ENCODE measurements at places on chromosomes 5 and 9.
A peak's percentile ranks its signal among the peaks of the same experiment; 100 is the strongest.

DNA sequence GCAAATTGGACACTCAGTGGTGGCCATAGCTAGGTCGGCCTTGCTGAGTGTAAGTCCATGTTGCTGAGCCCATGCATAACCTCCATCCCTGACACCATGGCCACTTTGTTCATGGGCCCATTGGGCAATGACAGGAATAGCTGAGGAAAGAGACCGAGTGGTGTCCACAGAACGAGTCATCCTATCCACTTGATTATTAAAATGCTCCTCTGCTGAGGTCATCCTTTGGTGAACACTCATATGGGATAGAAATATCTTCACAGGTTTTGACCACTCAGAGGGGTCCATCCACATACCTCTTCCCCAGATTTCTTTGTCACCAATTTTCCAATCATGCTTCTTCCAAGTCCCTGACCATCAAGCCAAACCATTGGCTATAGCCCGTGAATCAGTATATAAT lies 63.6 kb downstream of the PPIC start:
- H3K27ac ChIP-seq = no peak overlapping the region
- no peak overlapping the region for H3K4me3 ChIP-seq
- H3K4me1 ChIP-seq = no peaks in the 10 kb centered on the region
- H3K36me3 ChIP-seq = no peaks in the 10 kb centered on the region
- DNase-seq = no peak
- H3K27me3 ChIP-seq = no peaks in the 10 kb centered on the region

DNA sequence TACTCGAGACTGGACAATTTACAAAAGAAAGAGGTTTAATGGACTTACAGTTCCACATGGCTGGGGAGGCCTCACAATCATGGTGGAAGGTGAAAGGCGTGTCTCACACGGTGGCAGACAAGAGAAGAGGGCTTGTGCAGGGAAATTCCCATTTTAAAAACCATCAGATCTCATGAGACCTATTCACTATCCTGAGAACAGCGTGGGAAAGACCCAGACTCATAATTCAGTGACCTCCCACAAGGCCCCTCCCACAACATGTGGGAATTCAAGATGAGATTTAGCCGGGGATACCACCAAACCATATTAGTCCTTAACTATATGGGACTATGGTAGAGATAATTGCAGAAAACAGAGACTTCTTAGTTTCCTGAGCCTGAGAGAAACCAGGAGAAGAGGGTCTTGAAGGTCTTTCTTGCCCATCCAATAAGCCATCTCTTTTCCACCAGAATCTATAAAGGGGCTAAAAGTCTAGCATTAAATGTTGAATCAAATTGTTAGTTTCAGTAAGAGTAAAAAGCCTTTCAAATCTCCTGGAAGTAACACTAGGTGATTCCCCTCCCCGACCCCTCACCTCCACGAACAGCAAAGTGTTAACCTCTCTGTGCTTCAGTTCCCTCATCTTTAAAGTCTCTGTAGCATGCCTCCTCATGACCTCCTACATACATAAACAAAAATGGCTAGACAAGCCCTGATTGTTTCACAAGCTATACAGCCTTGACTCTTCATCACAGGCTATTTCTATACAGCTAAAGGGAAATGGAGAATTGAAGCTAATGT lies 259.1 kb downstream of the TMEM167A start:
- H3K36me3 ChIP-seq = no peaks in the 10 kb centered on the region
- H3K27ac ChIP-seq = no peak overlapping the region
- no peak for DNase-seq
- no peak overlapping the region for H3K4me3 ChIP-seq
- H3K4me1 ChIP-seq = no peaks in the 10 kb centered on the region

DNA sequence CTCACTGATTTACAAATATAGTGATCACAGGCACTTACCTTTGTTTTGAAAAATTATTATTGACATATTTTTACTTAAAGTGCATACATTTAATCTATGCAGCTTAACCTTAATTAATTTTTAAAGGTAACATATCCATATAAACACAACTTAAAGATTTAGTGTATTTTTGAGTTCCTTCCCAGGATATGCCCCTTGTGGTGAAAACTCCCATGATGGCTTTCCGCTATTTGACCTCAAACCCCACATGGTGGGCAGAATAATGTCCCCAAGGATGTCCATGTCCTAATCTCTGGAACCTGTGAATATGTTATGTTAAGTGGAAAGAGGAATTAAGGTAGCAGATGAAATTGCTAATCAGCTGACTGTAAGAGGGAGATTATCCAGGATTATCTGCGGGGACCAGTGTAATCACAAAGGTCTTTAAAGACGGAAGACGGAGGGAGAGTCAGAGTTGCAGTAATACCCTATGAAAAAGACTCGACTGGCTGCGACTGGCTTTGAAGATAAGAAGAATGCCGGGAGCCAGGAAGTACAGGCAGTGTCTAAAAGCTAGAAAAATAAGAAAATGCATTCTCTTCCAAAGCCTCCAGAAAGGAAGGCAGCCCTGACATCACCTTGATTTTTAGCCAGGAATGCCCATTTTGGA lies 193.9 kb downstream of the ICE1 start:
- no peaks in the 10 kb centered on the region for H3K4me1 ChIP-seq
- H3K4me3 ChIP-seq = no peak overlapping the region
- no peaks in the 10 kb centered on the region for H3K36me3 ChIP-seq
- peaks cover 4% of the 10 kb centered on the region for H3K27me3 ChIP-seq
- no peak overlapping the region for H3K27ac ChIP-seq
- no peak for DNase-seq

GRCh38 chr9:135926402-135927194 lies 19.3 kb upstream of the CAMSAP1 start:
- peaks cover 20% of the 10 kb centered on the region for H3K4me1 ChIP-seq
- peaks cover 18% of the 10 kb centered on the region for H3K36me3 ChIP-seq
- H3K4me3 ChIP-seq = no peak overlapping the region
- peak; percentile 86 for DNase-seq

GRCh38 chr5:175823731-175824525 lies 47.5 kb upstream of the CPLX2 start:
- no peaks in the 10 kb centered on the region for H3K36me3 ChIP-seq
- H3K4me3 ChIP-seq = no peak overlapping the region
- DNase-seq = no peak

DNA sequence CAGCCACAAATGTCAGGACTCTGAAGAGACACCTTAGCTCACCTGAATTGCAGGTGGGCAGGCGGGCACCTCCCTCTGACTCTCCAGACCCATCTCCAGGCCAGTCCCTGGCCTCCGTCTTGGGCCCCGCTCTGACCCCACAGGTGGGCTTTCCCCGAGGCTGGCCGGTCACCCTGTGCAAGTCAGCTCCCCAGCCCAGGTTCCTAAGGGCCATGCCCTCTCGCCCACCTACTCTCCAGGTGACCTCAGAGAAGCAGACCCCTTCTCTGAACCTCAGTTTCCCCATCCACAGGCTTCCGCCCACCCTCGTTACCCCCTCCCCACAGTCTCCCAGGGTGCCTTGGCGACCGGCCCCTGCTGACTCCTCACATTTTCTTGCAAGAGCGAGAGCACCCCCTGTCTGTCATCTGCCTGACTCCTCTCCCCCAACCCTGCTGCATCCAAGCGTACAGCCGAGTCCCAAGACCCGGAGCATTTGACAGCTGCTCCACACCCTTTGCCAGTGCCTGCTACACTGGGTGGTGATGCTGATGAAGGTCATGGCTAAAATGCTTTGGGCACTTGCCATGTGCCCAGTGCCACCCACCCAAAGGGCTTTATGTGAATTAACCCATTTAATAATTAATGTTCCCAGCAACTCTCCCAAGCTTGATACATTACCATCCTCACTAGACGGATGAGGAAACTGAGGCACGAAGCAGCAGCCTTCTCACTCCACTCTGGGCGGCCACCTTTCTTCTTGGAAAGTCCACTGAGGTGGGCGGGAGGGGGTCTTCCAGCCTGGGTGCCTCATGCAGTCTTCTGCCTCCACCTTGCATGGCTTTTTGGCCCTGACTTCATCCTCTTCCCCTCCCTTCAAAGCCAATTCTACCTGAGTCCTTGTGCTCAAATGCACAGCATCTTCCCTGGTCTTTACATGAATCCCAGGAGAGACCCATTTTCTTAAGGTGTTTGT lies 51.1 kb upstream of the ORM1 start:
- DNase-seq = peak; percentile 42
- no peak overlapping the region for H3K27ac ChIP-seq
- no peak overlapping the region for H3K4me3 ChIP-seq
- H3K4me1 ChIP-seq = no peaks in the 10 kb centered on the region
- no peaks in the 10 kb centered on the region for H3K36me3 ChIP-seq

GRCh38 chr9:83554278-83554677 lies 16.1 kb upstream of the FRMD3 start:
- H3K36me3 ChIP-seq = no peaks in the 10 kb centered on the region
- no peaks in the 10 kb centered on the region for H3K27me3 ChIP-seq
- no peak for DNase-seq
- no peak overlapping the region for H3K4me3 ChIP-seq

DNA sequence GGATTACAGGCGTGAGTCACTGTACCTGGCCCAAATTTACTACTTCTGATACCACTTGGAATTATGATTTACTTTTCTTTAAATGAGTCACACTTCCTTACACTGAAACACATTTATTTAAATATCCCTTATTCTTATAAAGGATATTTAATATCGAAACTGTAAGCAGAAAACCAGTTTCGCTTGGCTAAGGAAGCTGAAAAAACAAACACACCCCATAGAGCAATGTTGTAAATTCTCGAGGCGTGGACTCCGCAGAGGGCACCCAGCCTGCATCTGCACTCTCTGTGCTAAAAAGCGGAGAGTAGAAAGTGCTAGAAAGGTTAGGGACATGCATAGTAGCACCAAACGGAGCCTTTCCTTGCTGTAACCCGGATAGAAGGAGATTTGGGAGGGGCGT lies 86.5 kb downstream of the HMCN2 start:
- no peak overlapping the region for H3K4me3 ChIP-seq
- no peak for DNase-seq
- H3K4me1 ChIP-seq = no peaks in the 10 kb centered on the region
- H3K27ac ChIP-seq = no peak overlapping the region
- H3K27me3 ChIP-seq = no peaks in the 10 kb centered on the region
- no peaks in the 10 kb centered on the region for H3K36me3 ChIP-seq

DNA sequence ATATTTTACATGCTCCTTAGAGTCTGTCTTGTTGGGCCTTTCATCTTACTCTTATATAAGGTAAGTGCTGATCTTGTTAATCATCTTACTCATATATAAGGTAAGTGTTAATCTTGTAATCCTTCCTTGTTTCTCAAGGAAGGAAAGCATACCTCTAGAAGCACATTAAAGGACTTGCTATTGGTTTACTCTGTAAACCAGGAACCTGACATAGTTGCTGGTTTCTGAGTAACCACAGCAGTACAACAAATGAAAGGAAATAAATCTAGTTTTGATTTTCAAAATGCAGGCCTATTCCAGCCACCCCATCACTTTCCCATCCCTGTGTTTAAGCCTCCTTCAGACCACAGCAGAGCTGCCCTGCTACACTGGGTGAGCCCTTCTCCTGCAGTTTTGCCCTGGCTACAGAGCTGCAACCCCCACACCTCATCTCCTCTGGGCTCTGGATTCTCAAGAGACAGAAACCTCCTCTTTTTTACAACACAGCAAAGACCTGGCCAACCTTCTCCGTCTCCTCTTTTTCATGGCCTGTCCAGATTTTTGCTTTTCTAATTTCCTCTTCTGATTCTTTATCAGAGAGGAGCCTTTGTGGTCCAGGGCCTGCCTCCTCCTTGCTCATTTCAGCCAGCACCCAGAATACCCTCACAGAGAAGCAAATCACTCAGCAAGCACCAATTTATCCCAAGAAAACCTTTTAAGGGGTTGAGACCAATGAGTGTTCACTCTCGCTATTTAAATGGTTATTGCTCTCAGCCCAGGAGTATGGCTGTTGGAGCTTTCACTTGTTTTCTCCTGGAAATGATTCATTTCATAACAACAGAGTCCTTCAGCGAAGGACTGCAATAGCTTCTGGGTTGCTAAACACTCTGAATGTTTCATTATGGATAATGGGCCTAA lies 103.2 kb downstream of the FSTL4 start:
- no peaks in the 10 kb centered on the region for H3K36me3 ChIP-seq
- DNase-seq = no peak
- H3K4me3 ChIP-seq = no peak overlapping the region
- peaks cover 3% of the 10 kb centered on the region for H3K4me1 ChIP-seq
- H3K27ac ChIP-seq = no peak overlapping the region

- H3K4me3 ChIP-seq = no peak overlapping the region
- no peak for DNase-seq
- H3K36me3 ChIP-seq = no peaks in the 10 kb centered on the region
- no peak overlapping the region for H3K27ac ChIP-seq
- H3K4me1 ChIP-seq = peaks cover 54% of the 10 kb centered on the region
- H3K27me3 ChIP-seq = no peaks in the 10 kb centered on the region
Measured at GRCh38 chr9:93054758-93055704, 3.5 kb upstream of the SUSD3 start.

DNA sequence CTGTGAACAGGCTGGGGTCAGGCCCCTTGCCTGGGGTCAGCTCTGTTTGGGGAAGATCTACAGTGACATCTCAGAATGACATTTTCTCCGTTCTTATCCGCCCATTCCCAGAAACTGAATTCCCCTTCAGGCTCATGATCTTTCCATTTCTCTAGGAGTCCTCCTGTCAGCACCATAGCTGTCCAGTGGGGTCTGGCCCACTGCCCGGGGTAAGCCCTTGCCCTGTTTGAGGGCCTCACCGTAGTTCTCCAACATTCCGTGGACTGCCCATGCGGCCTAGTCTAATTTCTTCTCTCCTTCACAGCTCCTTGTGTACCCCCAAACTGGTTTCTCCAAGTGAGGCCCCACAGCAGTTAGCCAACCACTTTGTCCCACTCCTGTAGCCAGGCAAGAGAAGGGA lies 68.4 kb downstream of the ENTREP1 start:
- no peaks in the 10 kb centered on the region for H3K36me3 ChIP-seq
- H3K27ac ChIP-seq = no peak overlapping the region
- no peaks in the 10 kb centered on the region for H3K4me1 ChIP-seq
- no peak overlapping the region for H3K4me3 ChIP-seq
- no peak for DNase-seq

DNA sequence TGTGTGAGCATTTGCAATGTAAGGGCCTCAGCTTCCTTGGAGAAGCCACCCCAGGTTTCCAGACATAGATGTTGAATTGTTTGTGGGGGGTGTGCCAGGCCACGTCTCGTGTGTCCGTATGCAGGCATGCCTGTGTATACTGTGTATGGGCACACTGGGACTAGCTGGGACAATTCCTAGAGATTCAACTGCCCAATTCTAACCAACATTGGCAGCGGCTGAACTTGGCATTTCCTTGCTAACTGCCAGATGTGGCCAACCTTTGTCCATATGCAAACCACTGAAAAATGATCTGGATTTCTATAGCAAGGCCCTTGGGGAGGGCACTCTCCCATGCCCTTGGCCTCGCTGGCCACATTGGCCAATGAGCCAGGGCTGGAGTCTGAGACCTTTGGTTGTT lies 50.3 kb downstream of the SAR1B start:
- H3K4me3 ChIP-seq = no peak overlapping the region
- no peak for DNase-seq
- no peaks in the 10 kb centered on the region for H3K4me1 ChIP-seq
- no peak overlapping the region for H3K27ac ChIP-seq
- peaks cover 47% of the 10 kb centered on the region for H3K36me3 ChIP-seq

Measured in common myeloid progenitor, CD34-positive (primary cell).